ENCODE measurements at places on chromosomes 4 and X. TPM values are rescaled to one million over a fixed set of nuclear protein-coding genes. Genes with fewer than 3 reads are reported as not detected.

The KIT gene
- not detected for total RNA-seq

The CXCL11 gene
- total RNA-seq = not detected

The CCDC110 gene
- 1.3 TPM for total RNA-seq

The SCML1 gene
- total RNA-seq = 0.62 TPM

The PPP1R2C gene
- not detected for total RNA-seq

The CCSER1 gene
- total RNA-seq = 1.2 TPM
